Ammon's horn (tissue), 1 donor: ENCODE measurements at places on chromosomes 7 and 10.

- no peak for DNase-seq
Observed at GRCh38 chr10:30747633-30748032, 118.1 kb upstream of the LYZL2 start.

DNA sequence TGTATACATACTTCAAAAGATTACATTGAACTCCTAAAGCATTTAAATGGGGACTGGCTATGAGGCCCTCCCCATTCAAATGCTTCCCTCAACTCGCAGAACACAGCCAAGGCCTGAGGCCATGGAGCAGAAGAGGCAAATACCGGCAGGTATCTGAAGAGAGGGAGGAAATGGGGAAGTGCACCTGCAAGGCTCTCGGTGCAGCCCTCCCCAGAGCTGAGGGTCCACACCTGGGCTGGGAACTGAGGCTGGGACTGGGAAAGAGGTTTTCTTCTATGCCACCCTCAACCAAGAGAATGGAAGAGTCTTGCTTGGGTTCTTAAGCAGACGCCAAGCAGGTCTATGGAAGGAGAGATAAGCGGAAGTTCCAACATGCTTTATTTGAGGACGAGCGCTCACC is 13.0 kb upstream of the CYREN start:
- no peak for DNase-seq

GRCh38 chr10:133335246-133336117 is 1.2 kb downstream of the CALY start:
- peak; percentile 61 for DNase-seq

GRCh38 chr7:76357475-76358010 is 1.2 kb downstream of the YWHAG start:
- no peak for DNase-seq

- peak; percentile 94 for DNase-seq
Observed at GRCh38 chr7:134593530-134594392, 44.9 kb downstream of the AKR1B15 start.

DNA sequence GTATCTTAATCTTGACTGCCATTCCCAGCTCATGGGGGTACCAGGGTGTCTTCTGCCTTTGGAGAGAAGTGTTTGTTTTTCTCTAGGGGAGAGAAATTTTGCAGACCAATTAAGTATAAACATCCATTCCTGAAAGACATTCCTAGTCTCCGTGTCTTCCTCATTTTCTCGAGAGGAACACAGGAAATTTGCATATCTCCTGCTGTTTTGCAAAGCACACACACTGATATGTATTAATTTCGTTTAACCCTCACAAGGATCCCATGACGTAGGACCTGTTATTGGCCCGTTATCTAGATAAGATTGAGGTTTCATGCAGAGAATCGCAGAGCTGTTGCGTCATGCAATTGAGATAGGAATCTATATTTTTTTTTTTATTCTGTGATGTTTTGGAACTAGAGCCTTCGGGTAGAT is 944 bp downstream of the RHBDD2 start:
- no peak for DNase-seq

- peak; percentile 82 for DNase-seq
Observed at GRCh38 chr10:15515202-15515601, 144.1 kb upstream of the FAM171A1 start.

DNA sequence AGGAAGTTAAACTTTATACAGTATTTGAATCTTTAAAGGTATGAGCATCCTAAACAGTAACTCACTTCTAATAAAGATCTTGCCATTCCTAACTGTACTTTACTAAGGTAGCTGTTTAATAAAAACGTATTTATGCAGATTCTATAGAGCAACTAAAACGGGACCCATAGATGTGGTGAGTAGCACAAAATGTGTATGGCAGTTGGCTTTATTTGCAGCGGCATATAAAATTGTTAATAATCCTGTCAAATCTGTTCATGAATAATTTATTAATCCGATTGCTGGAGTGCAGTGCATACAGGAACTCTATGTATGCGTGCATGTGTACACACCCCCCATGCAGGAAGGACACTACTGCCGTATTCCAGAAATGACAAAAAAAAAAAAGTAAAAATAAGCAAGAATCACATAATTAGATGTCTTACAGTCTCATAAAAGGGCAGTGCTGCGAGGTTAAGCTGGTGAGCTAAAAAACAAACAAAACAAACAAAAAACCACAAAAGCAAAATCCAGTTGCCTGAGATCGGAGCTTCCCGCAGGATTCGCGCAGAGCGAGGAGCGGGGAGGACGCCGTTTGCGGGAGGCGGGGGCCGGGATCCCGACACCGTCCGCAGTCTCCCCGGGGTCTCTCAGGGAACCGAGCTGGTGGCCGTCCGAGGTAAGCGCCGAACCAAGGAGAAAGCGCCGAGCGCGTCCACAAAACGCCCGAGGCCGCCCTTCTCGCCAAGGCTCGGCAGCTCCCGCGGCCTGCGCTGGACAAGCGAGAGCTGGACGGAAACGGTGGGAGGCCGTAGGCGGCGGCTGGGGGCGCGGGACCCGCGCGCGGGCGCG is 518 bp upstream of the COMMD3 start:
- DNase-seq: no peak

DNA sequence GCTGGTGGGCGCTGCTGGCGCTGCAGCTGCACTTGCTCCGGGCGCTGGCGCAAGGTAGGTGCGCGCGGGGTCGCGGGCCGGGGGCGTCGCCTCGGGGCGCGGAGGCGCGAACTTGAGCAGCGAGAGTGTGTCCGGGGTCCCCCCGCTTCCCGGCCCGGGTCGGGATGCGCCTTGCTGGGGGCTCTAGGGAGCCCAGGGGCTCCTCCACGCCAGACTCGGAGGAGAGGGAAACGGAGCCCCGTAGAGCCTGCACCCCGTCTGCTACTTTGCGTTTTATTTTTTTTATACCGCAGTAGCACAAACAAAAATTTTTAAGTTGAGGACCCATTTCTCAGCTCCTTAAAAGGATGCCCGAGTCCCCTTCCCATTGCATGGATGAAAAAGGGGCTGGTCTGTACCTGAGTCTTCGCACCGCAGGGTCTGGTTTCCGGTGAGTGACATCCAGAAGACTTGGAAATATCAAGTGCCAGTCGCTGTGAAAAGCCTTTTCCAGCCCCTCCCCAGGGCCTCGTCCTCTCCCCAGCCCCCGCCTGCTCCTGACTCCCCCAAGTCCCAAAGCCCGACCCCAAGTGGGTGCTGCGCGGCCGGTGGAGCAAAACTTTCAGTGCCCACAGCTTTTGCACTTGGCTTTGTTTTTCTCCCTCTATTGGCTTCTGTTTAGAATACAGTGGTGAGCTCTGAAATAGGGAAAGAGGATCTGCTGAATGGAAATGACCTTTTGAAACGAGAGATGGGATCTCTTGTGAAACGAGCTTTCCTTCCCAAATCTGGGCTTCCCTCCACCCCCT is 973 bp downstream of the SDK1 start:
- DNase-seq: peak; percentile 43

GRCh38 chr10:124436191-124436638 is 13.6 kb downstream of the NKX1-2 start:
- no peak for DNase-seq

GRCh38 chr7:5383314-5384098 is 40.1 kb downstream of the TNRC18 start:
- no peak for DNase-seq

- no peak for DNase-seq
Observed at GRCh38 chr10:131777162-131777561, 123.6 kb upstream of the PPP2R2D start.

GRCh38 chr7:3861941-3862340 is 560.9 kb downstream of the SDK1 start:
- no peak for DNase-seq

- no peak for DNase-seq
Observed at GRCh38 chr7:155963771-155964195, 151.5 kb upstream of the SHH start.

DNA sequence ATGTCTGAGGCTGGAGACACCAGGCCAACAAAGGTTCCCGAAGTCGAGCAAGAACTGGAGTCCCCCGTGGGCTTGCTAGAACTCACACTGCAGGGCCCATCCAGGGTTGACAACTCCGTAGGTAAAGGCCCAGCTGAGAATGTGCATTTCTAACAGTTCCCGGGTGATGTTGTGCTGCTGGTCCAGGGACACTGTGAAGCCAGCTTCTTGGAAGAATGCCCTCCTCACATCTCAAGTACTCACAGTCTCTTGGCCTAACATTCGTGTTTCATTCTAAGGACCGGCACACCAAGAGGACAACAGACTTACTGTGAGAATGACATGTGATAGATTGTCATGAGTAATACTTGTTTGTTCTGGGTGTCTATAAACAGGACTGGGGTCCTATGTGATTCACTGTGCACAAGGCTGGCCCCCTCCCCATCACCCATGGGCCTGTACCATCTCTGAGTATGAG is 682.3 kb upstream of the IGFBP3 start:
- no peak for DNase-seq

DNA sequence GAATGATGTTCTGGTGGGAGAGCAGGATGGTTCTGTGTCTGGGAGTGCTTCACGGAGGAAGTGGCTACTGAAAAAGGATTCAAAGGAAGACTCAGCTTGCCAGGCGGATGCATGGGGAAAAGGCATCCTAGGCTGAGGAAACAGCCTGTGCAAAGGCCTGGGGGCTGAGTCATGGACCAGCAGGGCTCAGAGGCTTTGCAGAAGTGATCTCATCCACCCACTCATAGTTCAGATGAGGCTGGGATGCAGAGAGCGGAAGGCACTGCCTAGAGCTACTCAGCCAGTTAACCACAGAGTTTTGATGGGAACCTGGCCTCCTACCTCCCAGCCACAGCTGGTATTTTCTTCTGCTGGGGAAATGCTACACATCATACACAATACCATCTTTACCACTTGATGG is 15.8 kb upstream of the ADAMTS14 start:
- no peak for DNase-seq

- DNase-seq: no peak
Observed at GRCh38 chr7:104984585-104985258, 29.3 kb upstream of the KMT2E start.

DNA sequence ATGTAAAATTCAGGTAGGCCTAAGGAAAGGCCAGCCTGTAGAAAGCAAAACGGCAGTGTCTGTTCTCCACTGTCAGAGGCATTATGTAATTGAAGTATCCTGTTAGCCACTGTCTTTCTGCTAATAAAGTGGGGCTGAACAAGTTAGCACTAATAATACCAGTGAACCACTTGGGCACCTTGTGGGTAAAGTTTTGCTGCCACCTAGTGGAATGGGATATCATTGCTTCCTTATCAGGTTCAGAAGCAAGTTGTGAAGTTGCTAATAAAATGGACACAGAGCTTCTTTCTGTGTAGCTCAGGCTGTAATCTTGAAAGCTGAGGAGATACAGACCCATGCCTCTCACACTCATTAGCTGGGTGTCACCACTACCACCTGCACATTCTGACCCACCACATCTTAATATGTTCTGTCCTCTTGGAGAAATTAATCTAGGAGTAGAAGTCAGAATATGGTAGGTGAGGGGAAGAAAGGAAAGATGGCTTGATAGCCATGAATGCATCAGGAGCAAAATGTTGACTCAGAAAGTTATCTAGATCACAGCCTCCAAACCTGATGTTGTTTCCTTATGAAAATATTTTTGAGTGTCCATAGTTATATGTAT is 175.1 kb downstream of the SEPTIN7 start:
- peak; percentile 89 for DNase-seq

- no peak for DNase-seq
Observed at GRCh38 chr7:12870219-12870618, 182.8 kb downstream of the ARL4A start.

- no peak for DNase-seq
Observed at GRCh38 chr7:68619526-68619925, 978.7 kb upstream of the AUTS2 start.

- DNase-seq: no peak
Observed at GRCh38 chr10:87790185-87790584, 27.8 kb downstream of the ATAD1 start.

DNA sequence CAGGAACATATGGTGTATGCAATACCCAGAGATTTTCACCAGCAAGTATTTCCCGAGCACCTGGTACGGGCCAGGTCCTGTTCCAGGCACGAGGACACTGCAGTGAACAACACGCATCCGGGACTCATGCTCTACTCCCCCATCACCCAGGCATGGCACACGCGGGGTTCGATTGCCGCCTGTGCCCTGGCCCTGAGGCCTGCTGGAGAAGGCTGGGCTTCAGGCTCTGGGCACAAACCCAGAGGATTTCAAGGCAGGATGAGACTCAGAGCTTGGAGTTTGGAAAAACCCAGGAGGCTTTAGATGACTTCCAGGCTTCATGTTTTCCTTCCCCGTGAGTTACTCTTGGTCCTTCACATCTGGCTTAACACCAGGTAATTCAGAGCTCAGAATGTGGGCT is 143.5 kb downstream of the NEURL1 start:
- no peak for DNase-seq

DNA sequence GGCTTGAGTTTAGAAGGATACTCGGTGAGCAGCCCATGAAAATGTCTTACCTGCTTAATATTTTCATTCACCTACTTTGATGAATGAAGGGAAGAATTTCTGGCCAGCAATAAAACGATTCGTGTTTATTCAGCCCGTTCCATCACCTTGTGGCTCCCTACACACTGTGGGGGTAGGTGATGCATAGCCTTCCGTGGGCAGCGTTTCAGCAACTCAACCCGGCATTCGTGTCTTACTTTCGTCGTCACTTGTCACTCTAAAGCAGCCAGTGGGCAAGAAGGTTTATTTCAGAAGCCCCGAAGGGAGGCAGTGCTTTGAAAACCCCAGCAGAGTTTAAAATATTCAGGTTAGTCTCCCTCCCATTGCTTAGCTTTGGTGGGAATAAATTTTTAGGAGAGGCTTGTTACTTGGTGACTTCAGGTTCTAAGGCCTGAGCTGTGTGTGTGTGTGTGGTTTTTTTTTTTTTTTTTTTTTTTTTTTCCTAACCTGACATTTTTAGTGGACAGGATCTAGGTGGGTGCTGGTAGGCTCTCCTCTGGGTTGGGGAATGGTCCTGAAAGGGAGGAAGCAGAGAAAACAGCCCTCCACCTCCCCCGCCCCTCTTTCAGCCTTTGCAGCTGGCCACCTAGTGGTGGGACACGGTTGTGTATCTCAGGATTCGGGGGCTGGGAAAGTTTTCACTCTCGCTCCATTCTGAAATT is 1.8 kb downstream of the GRK5 start:
- DNase-seq: peak; percentile 68

GRCh38 chr7:35555934-35556333 is 139.0 kb downstream of the HERPUD2 start:
- no peak for DNase-seq
